ENCODE measurements at places on chromosomes 1 and 21.

DNA sequence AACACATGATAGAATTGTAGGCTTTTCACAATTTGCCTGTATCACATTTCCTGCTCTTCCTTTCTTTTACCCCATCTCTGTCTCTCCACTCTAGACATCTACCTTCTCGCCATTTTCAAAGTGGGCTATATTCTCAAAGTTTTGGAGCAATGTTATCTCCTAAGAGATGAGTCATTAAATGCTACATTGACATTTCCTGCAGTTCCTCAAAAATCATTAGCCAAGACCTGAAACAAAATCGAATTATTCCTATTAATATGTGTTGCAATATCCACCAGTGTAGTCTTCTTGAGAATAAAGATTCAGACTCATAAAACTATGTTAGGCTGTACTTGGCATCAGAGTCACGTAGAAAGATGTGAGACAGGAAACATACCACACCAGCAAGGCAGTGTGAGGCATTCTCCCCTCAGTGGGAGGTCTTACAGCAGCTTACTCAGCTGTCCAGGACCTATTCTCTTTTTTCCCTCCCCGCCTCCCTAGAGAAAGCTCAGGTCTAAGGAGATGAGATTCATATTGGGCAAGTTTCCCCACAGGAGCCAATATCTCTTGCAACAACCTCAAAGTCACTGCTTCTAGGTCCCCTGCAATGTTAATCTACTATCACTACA is 38.8 kb downstream of the FRRS1 start:
- DNase-seq = no peak

GRCh38 chr1:58908561-58909560 is 125.0 kb upstream of the JUN start:
- no peak for DNase-seq

GRCh38 chr1:203046984-203047630 is 20.8 kb downstream of the PPFIA4 start:
- DNase-seq = no peak

DNA sequence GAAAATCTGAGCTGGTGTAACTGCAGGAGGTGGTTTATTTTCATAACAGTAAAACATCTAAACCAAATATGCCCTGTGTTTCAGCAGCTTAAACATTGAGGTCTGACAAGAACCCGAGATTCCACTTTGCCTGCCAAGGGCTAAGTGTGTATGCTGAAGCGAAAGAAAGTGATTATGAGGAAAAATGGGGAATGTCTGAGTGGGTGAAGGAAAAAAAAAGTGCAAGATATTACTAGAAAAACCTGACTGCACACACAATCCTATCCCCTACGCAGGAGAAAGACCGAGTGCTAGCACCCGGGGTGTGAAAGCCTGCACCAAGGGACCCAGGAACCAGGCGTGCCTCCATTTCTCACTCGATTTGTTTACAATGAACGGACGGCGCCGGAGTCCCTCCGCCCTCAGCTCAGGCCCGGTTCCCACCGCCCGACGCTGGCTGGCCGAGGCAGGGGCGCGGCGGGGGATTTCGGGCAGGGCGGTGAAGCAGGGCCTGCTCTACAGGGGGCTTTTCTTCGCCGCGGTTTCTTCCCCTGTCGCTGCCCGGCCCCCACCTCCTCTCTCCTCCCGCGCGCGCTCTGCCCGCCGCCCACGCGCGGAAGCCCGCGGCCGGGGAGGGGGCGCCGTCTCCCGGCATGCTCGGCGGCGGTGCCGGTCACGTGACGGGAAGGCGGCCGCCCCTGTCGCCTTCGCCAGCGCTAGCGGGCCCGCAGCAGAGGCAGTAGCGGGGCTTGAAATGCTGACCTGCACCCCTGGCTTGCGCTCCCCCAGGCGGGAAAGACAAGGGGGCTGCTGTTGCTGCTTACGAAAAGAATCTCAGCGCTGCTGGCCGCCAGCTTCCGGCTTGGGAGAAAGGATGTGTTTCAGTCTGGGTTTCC is 35.9 kb downstream of the ITPKB start:
- peak; percentile 24 for DNase-seq

- DNase-seq = no peak
Observed at GRCh38 chr1:30313176-30313575, 410.2 kb downstream of the MATN1 start.

- DNase-seq = no peak
Observed at GRCh38 chr1:221487781-221488524, 253.9 kb downstream of the DUSP10 start.

- no peak for DNase-seq
Observed at GRCh38 chr21:41407541-41408460, 18.2 kb upstream of the MX1 start.

DNA sequence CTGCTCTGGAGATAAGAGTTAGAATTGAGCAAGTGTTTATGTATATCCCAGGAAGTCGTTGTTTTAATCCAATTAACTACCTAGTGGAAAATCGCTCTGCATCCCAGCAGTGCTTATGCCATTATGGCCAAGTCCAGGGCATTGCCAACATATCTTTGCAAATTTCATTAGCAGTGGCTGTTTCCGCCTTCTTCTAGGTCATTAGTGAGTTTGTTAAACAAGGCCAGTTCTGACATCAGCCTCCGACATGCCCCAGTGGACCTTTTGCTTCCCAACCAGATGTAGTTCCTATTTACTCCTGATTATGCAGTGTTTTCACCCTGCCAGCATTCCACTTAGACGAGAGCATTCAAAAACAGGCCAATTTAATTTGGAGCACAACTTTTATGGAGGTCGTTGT is 106.8 kb upstream of the FAM78B start:
- no peak for DNase-seq

DNA sequence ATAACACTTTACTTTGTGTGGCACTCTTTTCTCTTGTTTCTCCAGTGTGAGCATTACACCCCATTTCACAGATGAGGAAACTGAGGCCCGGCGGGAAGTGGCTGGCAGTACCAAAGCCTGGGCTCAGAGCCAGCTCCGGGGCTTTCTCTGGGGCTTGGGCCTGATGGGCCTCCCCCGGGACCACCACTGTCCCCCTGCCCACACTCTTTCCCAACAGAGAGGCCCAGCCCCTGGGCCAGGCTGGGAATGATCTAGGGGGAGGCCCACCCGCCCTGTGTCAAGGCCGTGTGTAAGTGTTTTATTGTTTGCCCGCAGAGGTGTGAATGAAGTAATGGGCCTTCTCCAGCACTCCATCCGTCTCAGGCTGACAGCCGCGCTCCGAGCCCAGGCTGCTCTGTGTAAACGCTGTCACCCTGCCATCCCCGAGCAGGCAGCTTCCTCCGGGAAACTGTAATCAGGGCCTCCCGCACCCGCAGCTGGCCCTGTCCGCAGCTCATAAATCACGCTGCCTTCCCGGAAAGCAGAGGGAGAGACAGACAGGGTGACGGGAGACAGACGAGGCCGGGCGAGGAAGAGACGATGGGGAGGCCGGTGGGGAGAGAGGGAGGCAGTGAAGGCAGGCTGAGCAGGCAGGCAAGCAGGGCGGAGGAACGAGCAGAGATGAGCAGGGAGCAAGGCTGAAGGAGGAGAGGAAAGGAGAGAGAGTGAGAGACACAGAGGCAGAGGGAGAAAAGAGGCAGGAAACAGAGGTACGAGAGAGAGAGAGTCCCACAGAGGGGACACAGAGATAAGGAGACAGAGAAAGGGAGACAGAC is 109.7 kb upstream of the ZBTB40 start:
- DNase-seq = peak; percentile 13

- DNase-seq = no peak
Observed at GRCh38 chr1:109850194-109850593, 60.5 kb upstream of the CSF1 start.

- no peak for DNase-seq
Observed at GRCh38 chr1:54137534-54138061, 15.2 kb downstream of the CDCP2 start.

DNA sequence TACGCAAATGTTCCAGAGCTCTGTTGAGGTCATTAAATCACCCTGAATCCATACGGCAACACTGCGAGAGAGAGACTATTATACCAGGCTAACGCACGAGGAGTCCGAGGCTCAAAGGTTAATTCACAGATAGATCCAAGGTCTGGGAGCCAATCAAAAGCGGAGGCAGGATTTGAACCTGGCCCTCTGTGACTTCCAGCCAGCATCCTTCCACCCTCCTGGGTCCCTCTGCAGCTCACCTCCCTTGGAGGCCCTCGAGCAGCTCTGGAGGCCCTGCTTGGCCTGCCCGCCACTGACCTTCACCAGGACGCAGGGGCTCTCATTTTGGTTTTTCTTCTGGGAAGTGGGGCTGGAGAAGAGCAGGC is 42.1 kb downstream of the KIAA1614 start:
- no peak for DNase-seq

DNA sequence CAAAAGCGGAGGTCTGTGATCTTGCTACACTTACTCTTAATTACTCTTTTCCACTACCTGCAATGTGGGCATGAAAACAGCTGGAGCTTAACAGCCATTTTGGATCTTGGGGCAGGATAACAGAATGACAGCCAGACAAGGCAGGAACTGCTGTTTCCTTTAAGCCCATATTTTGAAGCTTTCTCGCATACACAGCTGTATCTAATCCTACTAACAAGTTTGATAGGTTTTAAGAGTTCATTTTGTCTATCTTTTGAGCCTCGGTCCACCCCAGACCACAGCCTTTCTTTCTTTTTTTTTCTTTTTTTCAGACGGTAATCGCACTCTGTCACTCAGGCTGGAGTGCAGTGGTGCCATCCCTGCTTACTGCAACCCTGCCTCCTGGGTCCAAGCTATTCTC is 42.4 kb upstream of the CRB1 start:
- DNase-seq = no peak

All from NCI-H187 (cell line).